ENCODE measurements at places on chromosomes 1 and 21. TPM values are rescaled to one million over a fixed set of nuclear protein-coding genes. Genes with fewer than 3 reads are reported as not detected.

The SLC16A4 gene
- 2.0 TPM for total RNA-seq

The LCE2A gene
- total RNA-seq, result not detected

The PALMD gene
- 0.33 TPM for total RNA-seq

The CYP4X1 gene
- 0.31 TPM for total RNA-seq

All from type B pancreatic cell (in vitro differentiated cells).